ENCODE measurements at places on chromosomes 7 and 10.

DNA sequence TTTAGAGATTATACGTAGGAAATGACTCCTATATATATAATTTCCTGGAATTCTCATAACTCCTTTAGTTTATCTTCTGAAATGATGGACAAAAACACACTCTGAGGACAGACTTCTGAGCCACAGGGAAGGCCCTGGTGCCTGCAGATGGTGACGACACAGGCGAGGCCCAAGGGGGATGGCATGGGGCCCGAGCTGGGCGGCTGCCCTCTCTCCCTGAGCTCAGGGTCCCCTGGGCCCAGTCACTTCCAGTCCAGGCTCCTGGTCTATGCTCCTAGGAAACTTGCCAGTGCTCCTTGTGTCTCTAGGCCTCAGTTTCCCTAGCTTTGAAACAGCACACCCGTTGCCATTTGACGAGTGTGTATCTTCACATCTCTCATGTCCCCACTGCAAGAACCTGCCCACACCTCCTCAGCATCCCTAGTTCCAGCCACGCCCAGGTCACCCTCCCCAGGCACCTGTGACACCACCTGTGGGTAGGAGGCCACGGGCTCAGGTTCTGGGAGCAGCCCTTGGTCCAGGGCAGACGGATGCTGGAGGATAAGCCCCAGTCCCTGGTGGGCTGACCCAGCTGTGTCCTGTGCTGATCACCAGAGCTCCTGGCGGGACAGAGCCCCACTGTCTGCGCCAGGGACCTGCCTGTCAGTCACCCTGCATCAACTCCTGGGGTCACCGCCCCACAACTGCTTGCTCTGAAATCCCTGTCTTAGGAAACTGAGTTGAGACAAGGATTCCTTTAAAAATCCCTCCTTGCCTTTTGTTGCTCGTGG is 23.4 kb upstream of the SHH start:
- DNase-seq = no peak

DNA sequence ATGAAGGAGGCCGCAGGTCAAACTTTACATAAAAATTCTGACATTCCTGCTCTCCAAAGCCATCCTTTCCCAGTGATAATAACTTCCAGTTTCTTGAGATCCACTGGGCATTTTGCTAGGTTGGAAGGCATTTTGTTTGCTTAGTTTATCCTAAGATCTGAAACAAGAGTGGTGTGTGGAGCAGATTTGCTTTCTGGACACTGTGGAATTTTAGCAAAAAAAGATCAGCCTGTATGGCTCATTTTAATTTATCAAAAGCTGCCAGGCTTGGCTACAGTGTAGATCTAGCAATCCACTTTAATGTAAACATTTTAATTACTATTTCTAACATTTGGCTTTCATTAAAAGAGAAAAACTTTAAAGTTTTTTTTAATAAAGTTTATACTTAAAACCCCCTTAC is 124.8 kb downstream of the SAMD9 start:
- DNase-seq = no peak

- DNase-seq = no peak
These were observed 682.1 kb upstream of the NRP1 start for GRCh38 chr10:34016576-34016975.

- no peak for DNase-seq
These were observed 54.7 kb downstream of the PON1 start for GRCh38 chr7:95269640-95270039.

DNA sequence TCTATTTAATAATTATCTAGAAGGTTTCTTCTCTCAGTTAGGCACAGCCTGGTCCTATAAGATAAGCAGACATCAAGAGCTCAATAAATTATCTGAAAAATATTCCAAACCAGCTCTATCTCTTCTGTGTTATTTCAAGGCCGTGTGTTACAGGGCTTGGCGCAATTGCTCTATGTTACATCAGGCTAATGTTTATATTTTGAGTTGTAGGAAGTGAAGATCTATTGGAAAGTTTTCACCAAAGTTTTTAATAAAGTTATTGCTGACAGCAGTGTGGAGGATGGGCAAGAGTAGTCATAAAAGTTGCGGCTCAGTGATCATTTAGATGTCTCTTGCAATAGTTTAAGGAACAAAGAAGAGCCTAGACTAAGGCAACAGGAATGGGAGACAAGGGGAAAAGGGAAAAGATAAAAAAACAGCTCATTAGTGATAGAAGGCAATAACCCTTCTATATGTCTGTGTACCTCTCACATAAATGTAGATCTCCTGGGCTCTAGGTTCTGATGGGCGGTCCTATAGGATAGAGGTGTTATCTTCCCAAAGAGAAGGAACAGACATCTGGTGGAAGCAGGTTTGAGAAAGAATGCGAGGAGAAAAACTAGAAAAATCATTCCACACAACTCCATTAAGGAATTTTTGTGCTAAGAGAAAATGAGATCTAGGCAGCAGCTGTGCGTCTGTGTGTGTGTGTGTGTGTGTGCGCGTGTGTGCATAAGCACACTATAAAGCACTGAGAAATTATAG is 5.9 kb upstream of the ANKRD7 start:
- no peak for DNase-seq

- DNase-seq = no peak
These were observed 50.3 kb upstream of the CHST15 start for GRCh38 chr10:124143721-124144120.

DNA sequence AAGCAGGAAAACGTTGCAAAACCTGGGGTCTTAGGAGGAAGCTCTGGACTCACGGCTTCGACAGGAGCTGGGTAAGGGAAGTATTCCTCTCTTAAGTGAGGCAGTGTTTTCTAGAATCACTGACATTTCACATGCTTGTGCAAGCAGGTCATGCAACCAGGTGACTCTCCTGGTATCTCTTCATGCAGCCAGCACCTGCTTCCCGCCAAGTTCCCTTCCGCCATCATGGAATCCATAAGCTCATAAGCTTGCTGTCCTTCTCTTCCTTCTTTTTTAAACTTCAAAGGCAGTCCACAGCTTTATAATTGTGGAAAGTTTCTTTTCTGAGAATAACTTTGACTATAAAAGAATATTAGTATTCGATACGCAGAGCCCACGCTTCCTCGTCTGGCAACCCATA is 256.1 kb downstream of the TCERG1L start:
- no peak for DNase-seq

DNA sequence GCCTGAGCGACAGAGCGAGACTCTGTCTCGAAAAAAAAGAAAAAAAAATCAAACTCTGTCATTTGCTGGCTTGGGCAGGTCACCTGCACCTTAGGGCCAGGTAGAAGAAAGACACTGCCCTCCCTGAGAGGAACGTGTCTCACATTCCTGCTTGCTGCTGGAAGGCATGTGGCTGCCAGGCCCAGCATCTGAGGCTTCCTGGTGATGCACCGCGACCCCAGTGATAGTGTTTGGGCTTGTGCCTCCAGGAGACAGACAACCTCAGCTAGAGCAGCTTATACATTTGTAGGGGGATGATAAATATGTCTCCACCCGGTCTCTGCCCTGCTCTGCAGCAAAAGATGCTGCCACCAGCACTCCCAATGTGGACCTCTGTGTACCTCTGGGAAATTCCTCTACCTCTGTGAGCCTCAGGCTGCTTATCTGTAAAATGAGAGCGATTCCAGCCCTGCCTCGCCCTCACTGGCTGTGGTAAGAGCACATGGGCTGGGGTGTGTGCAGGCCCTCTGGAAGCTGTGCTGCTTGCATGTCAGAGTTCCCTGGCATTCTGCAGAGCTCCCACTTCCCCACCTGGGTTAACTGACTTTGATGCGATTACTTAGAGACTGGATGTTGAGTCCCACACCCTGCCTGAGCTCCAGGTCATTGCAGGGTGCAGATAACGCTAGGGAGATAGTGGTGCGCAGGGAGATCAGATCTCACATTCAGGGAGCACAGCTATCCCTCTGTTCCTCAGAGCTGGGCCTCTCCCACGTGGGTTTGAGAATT is 19.9 kb downstream of the SLC29A3 start:
- DNase-seq = no peak

GRCh38 chr7:157423348-157423747 is 86.5 kb downstream of the DNAJB6 start:
- DNase-seq = no peak

- DNase-seq = no peak
These were observed 2.2 kb downstream of the DNAJC30 start for GRCh38 chr7:73681031-73681430.

GRCh38 chr7:115522174-115522573 is 508.4 kb downstream of the TFEC start:
- DNase-seq = no peak

GRCh38 chr10:118495499-118495898 is 99.9 kb downstream of the PRLHR start:
- DNase-seq = no peak

- DNase-seq = no peak
These were observed 22.8 kb downstream of the GRID1 start for GRCh38 chr10:86343761-86344160.

GRCh38 chr10:128077155-128077875 is 48.9 kb downstream of the MKI67 start:
- DNase-seq = no peak

DNA sequence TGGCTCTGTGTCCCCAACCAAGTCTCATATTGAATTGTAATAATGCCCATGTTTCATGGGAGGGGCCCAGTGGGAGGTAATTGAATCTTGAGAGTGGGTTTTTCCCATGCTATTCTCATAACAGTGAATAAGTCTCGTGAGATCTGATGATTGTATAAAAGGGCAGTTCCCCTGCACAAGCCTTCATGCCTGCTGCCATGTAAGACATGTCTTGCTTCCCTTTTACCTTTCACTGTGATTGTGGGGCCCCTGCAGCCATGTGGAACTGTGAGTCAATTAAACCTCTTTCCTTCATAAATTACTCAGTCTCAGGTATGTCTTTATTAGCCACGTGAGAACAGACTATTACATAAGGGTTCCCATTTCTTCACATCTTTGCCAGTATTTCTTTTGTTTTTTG is 97.1 kb upstream of the CPXM2 start:
- DNase-seq = no peak

GRCh38 chr10:128929131-128929530 is 537.9 kb upstream of the MGMT start:
- no peak for DNase-seq

DNA sequence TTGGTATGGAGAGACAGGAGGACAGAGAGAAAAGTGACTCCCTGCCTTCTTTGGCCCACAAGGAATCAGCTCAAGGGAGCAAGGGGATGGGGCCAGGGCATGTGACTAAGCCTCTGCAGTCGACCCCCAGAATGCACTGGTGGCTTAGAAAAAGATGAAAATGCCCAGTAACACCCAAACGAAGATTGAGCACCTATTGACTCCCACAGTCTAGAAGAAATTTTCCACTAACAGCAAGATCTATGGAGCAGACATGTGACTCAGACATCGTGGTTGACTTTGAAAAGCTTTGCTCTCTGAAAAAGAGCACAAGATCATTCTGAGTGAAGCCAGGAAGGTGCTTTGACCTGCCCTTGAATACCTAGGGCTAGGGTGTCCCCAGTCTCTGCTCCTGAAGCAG is 586.0 kb downstream of the CALN1 start:
- no peak for DNase-seq

DNA sequence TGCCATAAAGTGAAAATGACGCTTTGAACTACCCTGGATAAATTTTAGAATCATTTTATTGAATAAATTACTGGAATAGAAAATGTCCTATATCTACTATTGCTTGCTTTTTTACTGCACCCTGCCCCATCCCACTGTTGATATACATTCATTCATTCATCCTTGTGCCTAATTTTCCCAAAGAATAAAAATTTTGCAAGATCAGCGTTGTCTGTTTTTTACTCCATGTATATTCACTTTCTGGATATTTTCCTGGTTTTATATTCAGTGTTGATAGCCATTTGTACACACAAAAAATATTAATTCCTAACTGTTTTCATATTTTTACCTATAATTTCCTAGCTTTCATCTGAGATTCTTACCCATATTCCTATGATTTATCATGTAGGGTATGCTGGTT is 262.9 kb upstream of the MAGI2 start:
- DNase-seq = no peak

GRCh38 chr10:96756111-96756903 is 36.0 kb upstream of the PIK3AP1 start:
- DNase-seq = no peak

- no peak for DNase-seq
These were observed 496.4 kb downstream of the KIF20B start for GRCh38 chr10:90197766-90198165.

- no peak for DNase-seq
These were observed 17.6 kb downstream of the SFTPA2 start for GRCh38 chr10:79542626-79543025.

GRCh38 chr7:95691464-95691863 is 80.9 kb upstream of the DYNC1I1 start:
- DNase-seq = no peak

DNA sequence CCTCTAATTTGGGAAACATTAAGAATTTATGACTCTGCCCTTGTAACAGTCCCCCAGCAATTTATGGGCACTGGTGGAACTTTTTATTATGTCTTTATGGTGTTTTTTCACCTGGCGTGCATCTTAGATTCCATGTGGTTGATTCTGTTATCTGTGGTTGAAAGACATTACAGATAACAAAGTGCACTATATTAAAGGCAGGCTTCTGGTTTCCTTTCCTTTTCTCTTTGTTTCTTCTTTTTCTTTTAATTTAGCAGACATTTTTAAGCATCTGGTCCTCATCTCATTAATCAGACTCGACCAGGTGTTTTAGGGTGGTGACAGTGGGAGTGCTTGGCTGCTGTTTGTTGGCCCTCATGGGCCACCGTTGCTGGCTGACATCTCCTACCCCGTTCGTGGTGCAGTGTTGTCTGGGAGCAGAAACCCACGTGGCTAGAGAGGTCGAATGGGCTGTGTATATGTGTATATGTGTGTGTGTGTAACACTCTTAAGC is 77.4 kb downstream of the LRMDA start:
- no peak for DNase-seq

GRCh38 chr10:78727251-78727650 is 341.5 kb upstream of the ZMIZ1 start:
- DNase-seq = no peak

GRCh38 chr10:91756286-91756685 is 41.9 kb upstream of the TNKS2 start:
- DNase-seq = no peak

DNA sequence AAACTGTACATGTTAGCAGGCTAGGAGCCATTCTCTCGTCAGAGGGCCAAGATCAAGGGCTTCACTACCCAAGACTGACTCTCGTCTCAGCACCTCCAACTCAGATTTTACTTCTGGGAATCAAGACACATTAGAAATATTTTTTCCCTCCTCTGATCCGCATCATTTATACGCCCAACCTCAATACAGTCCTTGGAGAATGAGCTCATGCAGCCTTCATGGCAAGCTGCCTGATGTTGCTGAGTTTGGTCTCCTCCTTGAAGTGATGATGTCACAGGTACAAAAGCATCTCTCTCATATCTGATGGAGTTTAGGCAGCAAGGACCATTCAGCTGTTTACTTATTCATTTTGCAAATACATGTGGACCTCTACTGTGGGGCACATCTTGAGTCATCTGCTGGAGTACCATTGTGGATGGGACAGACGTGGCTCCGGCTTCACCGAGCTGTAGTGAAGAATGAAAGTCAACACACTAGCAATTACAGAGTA is 114.0 kb downstream of the BMPER start:
- no peak for DNase-seq

GRCh38 chr7:30920584-30921539 is 9.2 kb downstream of the AQP1 start:
- DNase-seq = no peak

All from stimulated activated CD8-positive, alpha-beta memory T cell treated with anti-CD3 and anti-CD28 coated beads, Interleukin-7, amount 100 ng/mL, for 1 hour (primary cell).